ENCODE measurements at places on chromosomes 1 and 21.

- DNase-seq, result peak; percentile 33
Observed at GRCh38 chr1:19310720-19311502, 1.0 kb downstream of the AKR7A2 start.

DNA sequence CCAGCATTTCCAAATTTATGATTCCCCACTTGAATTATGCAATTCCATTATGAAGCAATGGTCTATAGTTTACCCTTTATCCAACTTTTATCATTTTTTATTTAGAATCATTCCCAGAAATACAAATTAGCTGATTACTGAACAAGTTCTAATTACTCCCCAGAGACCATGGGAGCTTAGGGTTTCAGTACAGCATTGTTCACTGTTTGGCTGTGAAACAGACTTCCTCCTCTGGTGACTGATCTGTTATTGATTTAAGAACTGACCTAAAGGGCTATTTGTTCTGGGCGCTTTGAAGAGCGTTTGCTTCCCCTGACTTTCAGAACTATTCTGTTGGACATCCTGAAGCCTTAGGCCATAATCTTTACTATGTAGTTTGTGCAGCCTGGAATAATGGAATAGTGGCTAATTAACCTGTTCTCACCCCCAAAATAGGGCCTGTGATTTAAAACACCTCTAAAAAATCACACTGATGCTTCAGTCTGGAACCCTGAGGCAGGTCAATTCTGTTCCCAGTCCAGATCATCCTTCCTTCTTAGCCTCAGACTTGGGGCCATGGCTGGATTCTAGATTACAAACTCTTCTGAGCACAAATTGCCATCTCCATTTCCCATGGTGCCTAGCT lies 58.7 kb downstream of the ALG14 start:
- no peak for DNase-seq

GRCh38 chr1:185808631-185809030 lies 74.4 kb downstream of the HMCN1 start:
- DNase-seq, result peak; percentile 14

GRCh38 chr1:9291914-9292360 lies 757 bp upstream of the SPSB1 start:
- peak; percentile 69 for DNase-seq

DNA sequence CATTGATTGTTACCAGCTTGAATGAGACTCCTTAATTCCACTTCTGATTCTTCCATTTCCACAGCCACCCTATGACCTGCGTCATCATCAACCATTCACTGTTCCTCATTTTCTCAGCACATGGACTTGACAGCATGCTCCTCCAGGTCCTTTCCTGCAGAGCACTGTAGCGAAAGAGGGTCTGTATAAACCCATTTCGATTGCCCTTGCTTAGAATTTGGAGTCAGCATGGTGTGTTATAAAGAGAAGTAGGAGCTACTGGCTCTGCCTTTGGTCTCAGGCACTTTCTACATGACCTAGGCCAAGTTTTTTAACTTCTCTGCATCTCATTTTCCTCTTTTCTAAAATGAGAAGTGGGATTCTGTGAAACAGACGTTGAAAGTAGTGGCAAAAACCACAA lies 133.8 kb downstream of the AK5 start:
- no peak for DNase-seq

DNA sequence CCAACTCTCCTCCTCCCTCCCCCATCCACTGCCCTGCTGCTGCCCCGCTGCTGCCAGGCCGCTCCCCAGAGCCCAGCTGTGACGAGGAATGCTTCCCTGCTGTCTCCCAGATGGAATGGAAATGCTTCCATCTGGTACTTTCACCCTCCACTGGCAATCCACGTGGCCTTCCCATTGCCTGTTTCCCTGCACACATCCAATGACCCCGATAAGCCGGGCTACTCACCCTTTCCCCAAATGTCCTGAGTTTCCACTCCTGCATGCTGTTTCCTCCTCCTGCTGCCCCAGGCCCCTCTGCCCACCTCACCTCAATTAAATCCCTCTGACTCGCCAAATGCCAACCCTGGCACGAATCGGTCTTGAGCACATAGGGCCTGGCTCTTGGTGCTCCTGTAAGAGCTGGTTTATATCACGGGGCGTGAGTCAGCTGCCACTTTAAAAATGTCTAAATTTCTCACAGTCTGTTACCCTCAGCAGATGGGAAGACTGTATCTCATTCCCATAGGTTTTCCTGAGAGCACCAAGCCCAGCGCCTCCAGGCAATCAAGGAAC lies 36.4 kb downstream of the MRAP start:
- DNase-seq, result no peak

GRCh38 chr1:247212627-247213617 lies 41.1 kb upstream of the ZNF124 start:
- DNase-seq, result no peak

- no peak for DNase-seq
Observed at GRCh38 chr1:162571696-162572095, 10.2 kb downstream of the UAP1 start.

- DNase-seq, result peak; percentile 37
Observed at GRCh38 chr1:230977761-230978490, 735 bp downstream of the TTC13 start.

DNA sequence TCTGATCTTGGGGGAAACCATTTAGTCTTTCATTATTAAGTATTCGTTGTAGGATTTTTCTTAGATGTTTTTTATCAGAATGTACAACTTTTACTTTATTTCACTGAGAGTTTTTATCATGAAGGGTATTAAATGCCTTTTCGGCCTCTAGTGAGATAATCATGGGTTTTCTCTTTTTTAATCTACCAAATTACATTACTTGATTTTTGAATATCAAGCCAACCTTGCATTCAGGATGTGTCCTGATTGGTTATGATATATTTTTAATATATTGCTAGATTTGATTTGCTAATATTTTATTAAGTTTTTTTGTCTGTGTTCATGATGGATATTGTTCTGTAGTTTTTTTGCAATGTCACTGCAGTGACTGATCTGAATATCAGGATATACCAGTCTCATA lies 9.4 kb downstream of the NUF2 start:
- DNase-seq, result no peak

- DNase-seq, result no peak
Observed at GRCh38 chr1:18861590-18861989, 2.1 kb upstream of the TAS1R2 start.

- no peak for DNase-seq
Observed at GRCh38 chr1:230219174-230220067, 152.4 kb downstream of the GALNT2 start.
